ENCODE measurements at places on chromosomes 6 and 20.

DNA sequence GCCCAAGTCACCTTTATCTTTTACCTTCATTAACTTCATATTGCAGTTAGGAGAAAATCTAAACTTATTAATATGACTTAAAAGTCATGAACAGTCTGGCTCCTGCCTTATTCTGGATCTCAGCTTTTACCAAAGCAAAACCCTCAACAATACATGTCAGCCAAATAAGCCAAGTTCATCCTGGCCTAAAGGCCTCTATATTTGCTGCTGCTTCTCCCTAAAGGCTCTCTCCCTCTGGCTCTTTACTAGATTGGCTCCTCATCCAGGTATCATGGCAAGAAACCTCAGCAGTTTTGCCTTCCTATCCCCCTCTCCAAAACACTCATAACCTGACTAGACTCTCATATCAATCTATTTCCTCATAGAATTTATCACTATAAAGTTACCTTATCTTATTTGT lies 11.1 kb downstream of the LMBRD1 start:
- no peak for DNase-seq

- DNase-seq: no peak
Measured at GRCh38 chr6:77173472-77174074, 289.7 kb downstream of the HTR1B start.

DNA sequence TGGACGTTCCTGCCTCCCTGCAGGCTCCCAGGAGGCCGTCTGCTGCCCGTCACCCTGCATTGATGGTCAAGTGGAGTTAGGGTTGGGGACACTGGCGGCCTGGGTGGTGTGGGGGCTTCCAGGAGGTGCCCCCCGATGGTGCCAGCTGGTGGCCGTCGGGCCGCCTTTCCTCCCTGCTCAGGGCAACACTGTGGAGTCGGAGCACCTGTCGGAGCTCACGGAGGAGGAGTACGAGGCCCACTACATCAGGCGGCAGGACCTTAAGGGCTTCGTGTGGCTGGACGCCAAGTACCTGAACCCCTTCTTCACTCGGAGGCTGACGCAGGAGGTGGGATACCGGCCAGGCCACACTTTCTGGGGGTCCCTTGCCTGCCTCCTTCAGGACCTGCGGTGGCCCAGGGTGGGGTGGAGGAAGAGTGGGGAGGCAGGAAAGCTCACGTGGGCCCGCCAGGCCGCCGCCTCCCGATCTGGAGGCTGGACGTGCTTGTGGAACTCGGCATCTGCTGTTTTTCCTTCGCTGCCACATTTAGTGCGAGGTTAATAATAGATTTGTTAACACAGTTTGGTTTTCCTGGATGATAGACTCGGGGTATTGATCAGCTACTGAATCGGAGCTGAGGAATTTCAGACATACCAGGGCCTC lies 28.6 kb downstream of the SPATA2 start:
- no peak for DNase-seq

DNA sequence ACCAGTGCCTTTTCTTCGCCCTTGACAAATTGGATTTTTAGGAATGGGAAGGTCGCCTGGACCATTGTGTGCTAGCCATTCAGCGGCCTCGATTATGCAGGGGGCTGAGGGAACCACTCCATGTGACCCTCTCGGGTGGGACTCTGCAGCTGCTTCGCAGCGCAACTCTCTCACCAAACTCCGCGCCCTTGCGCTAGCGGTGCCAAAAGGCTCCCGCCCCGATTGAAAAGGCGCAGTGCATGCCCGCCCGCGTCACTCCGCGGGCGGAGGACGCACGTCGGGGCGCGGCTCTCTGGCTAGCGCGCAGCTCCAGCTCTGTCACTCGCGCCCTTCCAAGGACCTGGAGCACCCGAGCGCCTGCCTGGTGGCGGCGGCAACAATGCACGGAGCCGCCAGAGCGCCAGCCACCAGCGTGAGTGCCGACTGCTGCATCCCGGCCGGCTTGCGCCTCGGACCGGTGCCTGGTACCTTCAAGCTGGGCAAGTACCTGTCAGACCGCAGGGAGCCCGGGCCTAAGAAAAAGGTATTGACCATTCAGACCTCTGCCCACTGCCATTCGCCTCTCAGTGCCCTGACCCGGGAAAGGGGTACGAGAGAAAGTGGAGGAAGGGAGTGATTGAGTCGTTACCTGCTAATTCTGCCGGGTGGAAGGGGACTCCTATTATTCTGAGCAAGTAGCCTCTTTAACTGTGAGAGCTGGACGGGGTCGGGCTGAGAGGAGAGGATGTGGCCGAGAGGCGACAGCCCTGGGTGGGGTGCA lies at the start of gene PRDM13:
Gene PRDM13 (plus strand): TSS at position 178 of the 760 bp plus-strand sequence. CDS start 202 bp downstream, at position 380.
- DNase-seq: no peak

GRCh38 chr6:73152966-73153757 lies 72.1 kb downstream of the KHDC1L start:
- no peak for DNase-seq

- no peak for DNase-seq
Measured at GRCh38 chr20:60869625-60870024, 382.4 kb upstream of the CDH4 start.
